Activated CD8-positive, alpha-beta T cell treated with anti-CD3 and anti-CD28 coated beads, Interleukin-2, amount 10 ng/mL, durations not matched to agents 7 days and 5 days (primary cell): ENCODE measurements at places on chromosomes 7 and 10.

DNA sequence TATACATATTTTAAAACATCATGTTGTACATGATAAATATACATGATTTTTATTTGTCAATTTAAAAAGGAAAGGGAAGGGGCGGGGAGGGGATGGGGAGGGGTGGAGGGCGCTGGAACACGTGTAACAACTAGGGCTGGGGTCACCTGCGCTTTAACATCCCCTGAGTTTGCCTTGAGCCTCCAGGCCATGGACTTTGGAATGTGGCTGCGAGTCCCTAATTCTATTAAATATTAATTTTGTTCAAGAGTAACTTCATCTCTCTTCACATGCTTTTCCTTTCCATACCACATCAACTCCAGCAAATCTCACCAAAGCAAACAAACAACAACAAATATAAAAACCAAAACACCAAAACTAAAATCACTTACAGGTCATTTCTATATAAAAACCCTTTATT, 10.6 kb downstream of the IFIT5 start:
- no peak for DNase-seq

- no peak for DNase-seq
These were observed 26.3 kb downstream of the GPR141 start for GRCh38 chr7:37709631-37710509.

DNA sequence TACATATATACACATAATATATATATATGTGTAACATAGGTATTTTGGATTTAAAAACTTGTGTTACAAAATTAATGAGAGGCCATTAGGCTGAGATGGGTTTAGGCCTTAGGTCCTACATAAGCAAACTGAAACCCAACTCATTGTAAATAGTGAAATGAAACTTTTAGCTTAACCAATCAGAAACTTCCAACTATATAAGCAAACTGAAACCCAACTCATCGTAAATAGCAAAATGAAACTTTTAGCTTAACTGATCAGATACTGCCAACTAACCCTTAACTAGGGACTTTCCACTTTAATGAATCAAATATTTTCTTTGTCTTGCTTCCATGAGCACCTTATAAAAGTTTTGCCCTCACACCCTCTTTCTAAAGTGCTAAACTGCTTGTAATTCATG, 17.3 kb upstream of the SAMD9L start:
- no peak for DNase-seq

DNA sequence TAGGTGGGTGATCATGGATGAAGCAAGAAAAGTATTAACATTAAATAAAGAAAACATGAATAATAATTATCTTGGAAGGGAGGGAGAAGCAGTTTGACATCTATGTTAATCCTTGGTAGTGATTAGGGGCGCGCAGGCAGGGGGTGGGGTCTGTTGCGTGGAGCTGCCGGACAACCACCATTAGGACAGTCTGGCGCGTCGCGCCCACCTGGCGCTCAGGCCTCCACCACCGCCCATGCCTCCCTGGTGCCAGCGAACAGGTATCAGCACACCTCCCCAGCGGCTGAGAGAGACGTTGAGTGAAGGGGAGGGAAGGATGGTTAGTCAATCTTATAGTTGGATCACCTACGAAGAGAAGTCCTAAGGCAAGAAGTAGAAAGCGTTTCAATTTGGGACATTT, 94.2 kb upstream of the CDK1 start:
- no peak for DNase-seq

GRCh38 chr10:17883621-17884020, 68.1 kb upstream of the SLC39A12 start:
- no peak for DNase-seq

DNA sequence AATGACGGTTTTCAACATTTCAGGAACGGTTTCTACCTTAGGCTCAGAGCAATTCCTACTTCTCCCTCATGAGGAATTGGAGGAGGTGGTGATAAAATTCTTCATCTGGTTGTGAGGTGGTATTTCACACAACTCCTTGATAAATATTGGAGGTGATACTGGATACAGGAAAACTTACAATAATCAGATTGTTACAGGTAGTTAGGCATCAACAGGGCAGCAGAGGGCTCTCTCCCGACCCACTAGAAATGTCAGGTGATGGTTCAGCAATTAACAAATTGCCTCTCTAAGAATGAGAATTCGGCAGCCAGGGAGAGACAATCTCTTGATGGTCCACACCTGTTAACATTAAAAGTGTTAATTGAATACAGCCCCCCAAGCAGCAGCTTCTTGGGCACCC, 22.6 kb downstream of the ZNF786 start:
- no peak for DNase-seq

DNA sequence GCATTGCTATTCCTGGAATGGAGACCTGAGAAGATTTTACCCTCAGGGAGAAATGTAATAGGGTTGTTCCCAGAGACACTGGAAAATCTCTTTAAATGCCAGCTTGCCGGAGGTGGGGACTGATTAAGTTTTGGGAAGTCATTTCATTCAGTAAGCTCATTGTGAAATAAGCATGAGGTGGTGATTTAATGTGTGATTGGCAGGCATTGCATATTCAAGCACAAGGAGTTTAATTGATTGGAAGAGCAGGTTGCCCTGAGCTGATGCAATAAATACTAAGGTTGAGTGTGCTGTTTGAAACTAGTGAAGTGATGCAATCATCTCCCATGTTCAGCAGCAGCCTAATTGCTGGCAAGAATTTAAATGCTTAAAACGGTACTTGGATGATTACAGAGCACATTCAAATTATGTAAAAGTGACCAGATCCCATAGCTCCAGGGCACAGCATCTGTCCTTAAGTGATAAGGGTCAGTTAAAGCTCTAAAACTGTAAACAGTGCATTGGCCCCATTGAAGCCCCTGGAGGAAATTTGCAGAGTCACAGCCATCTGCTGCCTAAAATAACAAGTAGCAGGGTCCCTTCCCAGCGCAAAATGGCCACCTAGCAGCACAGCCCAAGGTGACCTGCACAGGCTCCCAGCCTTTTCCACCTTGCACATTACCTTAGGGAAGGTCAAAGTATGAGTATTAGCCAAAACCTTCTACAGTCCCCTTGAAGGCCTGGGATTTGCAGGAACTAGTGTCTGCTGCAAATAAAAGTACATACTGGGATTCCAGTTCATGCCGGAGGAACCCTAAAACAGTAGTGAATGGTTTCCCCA, 92.1 kb downstream of the CCDC71L start:
- DNase-seq, result no peak

DNA sequence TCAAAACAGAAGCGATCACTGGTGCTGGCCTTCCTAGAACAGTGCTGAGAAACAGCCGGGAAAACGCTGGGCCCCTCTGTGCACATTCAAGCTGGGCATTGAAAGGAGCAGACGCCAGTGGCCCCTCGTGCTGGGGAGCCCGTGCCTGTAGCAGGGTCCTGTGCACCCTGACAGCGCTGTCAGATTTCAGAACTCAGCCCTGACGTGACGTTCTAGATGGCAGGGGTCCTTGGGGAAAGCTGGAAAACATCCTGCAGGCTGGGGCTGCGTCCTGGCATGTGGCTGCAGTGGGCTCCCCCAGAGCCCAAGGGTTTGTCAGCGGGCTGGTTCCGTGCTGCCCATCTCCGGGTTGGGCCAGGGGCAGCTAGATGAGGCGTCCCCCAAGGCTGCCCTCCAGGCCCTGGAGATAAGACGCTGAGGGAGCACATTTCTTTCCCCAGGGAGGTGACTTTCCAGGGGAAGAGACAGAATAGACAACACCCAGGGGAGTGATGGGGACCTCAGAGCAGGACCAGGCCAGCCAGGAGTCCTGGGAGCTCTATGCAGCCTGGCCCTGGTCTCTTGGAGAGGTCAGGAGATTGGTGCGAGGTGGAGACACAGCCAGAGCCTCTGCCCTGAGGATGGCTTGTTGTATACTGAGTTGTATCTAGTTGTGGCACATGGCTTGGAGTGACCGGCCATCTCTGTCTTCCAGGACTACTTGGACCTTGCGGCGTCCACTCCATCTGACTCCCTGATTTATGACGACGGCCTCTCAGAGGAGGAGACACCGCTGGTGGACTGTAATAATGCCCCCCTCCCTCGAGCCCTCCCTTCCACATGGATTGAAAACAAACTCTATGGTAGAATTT, 12.1 kb upstream of the CSGALNACT2 start:
- no peak for DNase-seq

DNA sequence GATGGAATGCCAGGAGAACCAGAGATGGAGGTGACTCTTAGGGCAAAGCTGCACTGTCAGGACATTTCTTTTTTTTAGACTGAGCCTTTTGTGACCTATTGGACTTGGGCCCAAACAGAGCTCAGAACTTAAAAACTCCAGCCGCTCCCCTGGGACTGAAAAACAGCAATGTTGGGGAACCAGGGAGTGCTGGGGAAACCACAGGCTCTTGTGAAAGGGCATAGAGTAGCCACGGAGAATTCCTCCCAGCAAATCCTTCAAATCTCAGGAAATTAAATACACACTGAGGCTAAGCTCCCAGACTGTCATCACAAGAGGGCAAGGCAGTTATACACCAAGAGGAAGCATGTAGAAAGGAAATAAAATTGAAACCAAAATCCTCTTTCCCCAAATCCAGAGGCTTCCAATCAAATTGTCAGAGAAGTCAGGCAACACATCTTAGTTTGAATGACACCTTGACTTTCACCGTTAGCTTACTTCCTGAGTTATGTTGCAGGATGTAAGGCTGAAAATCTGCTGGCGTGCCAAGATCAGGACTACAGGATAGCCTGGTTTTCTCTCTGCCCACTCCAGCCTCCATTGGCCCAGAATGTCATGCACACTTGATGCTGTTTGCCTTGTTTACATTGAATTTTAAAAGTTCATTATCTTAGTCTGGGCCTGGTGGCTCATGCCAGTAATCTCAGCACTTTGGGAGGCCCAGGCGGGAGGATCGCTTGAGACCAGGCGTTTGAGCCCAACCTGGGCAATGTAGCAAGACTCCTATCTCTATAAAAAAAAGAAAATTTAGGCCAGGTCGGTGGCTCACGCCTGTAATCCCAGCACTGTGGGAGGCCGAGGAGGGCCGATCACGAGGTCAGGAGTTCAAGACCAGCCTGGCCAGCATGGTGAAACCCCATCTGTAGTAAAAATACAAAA, 2.6 kb upstream of the RFC2 start:
- no peak for DNase-seq

DNA sequence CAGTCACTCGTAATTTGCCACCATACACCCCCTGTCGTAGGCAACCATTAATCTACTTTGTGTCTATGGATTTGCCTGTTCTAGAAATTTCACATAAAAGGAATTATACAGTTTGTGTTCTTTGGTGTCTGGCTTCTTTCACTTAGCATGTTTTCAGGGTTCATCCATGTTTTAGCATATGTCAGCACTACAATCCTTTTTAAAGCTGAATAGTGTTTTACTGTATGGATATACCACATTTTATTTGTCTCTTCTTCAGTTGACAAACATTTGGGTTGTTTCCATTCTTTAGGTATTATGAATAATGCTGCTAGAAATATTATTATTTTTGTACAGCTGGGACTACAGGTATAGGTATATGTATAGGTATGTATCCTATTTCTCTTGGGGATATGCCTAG, 17.4 kb upstream of the SVIL start:
- no peak for DNase-seq

GRCh38 chr10:2165771-2166460, 428.6 kb upstream of the ADARB2 start:
- no peak for DNase-seq

DNA sequence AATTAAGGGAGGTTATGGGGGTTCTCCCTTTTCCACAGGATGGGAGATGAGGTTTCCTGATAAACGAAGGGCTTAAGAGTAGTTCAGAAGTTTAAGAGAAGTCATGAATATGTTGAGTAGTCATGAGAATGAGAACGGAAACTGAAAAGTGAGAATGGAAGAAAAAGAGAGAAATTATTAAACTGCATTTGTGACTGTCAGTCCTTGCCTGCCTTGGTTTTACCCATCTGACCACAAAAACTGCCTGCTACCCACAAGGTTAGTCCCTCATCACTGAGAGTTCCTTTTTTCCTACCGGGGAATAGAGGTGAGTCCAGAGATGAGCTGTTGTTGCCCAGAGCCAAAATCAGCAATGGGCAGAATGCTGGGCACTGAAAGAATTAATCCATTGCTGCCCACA, 174.1 kb upstream of the BET1 start:
- no peak for DNase-seq

DNA sequence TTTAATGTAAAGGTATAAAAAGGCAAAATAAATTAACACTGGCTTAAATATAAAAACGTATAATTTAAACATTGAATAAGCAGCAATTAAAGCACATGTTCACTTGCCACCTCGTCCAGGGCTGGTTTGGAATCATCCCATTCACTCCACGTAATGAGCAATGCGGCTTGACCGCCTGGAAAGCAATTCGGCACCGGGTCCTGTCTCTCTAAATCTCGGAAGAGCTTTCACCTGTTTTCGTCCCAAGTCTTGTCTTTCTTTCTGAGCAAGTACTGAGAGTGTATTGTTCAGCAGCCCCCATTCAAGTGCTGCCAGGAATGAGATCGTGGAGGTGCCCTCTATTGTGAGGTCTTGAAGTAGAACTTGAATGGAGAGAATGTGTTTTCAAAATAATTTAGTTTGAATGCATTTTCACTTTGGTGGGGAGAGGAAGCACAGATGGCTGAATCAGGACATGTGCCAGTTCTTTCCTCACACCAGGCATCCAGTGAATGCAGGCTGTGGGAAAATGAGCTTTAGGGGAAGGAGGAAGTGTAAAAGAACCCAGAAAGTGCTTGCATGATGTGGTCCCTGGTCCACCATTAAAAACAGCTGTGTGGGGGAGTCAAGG, 515.2 kb downstream of the REEP3 start:
- DNase-seq, result no peak
